Mucosa of descending colon (tissue), 3 donors: ENCODE measurements at places on chromosomes 2 and 18. TPM values are rescaled to one million over a fixed set of nuclear protein-coding genes. Genes with fewer than 3 reads are reported as not detected.
A peak's percentile ranks its signal among the peaks of the same experiment; 100 is the strongest.

DNA sequence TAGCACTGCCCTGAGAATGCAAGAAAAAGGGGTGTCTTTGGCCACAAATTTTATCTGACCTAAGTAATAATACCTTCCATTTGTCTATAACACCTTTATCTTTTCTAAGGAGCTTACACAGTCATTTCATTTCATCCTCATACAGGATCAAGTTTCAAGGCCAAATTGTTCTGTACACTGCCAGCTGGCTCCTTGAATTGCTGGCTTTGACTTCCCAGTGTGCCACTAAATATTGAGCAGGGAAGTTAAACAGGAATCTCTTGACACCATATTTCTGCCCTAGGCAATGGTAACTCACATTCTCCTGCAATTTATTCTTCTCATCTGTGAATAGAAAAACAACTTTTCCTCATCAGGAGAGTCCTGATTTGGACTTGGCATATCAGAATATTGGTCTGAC, 195.1 kb upstream of the LRP1B start:
- DNase-seq: no peak

The SOX11 gene
- total RNA-seq: 0.12 TPM

GRCh38 chr2:45739796-45740485, 88.5 kb downstream of the PRKCE start:
- no peak for DNase-seq

The ABCB11 gene
- total RNA-seq: 21.7 TPM

DNA sequence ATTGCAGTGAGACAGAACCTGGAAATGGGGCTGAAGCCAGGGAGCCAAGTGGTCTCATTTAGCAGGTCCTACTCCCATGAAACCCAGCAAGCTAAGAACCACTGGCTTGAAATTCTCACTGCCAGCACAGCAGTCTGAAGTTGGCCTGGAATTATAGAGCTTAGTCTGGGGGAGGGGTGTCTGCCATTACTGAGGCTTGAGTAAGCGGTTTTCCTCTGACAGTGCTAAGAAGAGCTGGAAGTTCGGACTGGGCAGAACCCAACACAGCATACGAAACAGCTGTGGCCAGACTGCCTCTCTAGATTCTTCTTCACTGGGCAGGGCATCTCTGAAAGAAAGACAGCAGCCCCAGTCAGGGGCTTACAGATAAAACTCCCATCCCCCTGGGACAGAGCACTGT, 305.7 kb upstream of the SETBP1 start:
- no peak for DNase-seq

GRCh38 chr2:3476321-3476984, 42.9 kb downstream of the ADI1 start:
- peak; percentile 10 for DNase-seq

DNA sequence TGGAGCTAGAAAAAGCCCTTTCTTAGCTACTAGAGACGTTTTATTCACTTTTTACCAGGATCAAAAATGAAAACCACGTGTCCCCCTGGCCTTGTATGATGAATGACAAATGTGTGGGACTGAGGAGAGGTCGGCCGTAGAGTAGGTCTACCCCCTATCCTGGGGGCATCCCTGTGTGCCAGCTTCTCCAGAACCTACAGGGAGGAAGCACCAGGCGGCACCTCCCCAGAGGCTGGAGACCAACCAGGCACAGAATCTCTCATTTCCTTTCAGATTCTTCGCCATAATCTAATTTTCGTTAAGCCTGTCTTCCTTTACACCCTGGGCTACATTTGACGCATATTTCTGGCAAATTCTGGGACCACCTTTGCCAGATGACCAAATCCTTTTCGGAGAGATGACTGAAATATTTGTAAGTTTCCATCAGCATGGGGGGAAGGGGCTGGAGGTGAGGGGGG, 15.9 kb downstream of the TWIST2 start:
- DNase-seq: no peak

The GLB1L gene
- total RNA-seq: 10.8 TPM

DNA sequence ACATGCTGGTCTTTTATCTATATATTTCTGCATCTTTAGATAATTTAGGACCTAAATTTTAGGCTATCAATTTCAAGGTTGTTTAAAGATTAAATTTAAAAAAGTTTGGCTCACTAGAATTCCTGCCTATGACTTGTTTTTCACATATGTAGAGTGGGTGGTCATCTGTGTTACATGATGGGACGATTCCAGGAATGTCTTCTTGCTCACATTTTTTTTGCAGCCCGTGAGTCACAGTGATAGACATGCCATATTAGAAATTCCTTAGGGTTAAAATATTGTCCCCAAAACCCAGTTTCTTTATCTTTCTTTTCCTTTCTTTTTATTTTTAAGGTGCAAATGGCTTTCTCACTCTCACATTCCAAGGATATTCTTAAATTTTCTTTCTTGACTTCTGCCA, 652.0 kb downstream of the PLCL1 start:
- DNase-seq: no peak

GRCh38 chr18:11289248-11289647, 139.9 kb upstream of the PIEZO2 start:
- no peak for DNase-seq

The MAPRE3 gene
- total RNA-seq: 36.1 TPM

- DNase-seq: peak; percentile 34
Measured at GRCh38 chr2:70425682-70426301, 123.9 kb upstream of the FAM136A start.

DNA sequence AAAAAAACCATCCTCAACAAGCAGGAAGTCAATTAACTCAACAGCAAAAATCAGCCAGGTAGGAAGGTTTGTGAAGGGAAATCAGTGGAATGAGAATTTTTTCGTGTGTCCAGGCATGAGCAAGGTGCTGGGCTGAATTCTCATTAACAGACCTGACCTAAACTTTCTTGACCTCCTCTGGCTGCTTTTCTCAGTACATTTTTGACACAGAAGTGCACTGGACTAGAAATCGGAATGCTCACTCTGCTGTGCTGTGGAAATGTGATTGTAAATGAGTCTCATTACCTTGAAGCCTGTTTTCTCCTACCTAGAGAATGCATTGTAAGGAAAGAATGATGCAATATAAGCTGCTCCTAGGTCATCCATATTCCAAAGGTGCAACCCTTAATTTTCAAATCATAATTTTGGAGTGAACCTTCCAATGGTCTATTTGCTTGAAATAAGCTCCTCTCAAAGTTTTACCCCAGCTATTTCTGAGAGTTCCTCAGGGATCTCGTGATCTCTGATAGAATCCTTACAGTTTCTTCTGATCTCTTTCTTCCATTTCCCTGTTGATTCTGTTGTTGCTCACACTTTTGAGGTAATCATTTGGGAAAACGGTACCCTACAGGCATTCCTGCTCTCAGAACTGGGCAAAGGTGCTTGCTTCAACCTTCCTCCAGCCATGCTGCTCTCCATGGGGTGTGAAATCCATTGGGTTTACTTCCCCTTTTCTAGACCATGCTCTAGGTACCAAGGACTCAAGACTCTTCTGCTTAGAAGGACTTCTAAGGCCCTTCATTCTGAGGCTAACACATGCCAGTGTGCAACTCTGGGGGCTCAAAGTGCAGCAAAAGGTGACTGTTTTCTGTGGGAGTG, 104.9 kb upstream of the ITPRID2 start:
- no peak for DNase-seq

DNA sequence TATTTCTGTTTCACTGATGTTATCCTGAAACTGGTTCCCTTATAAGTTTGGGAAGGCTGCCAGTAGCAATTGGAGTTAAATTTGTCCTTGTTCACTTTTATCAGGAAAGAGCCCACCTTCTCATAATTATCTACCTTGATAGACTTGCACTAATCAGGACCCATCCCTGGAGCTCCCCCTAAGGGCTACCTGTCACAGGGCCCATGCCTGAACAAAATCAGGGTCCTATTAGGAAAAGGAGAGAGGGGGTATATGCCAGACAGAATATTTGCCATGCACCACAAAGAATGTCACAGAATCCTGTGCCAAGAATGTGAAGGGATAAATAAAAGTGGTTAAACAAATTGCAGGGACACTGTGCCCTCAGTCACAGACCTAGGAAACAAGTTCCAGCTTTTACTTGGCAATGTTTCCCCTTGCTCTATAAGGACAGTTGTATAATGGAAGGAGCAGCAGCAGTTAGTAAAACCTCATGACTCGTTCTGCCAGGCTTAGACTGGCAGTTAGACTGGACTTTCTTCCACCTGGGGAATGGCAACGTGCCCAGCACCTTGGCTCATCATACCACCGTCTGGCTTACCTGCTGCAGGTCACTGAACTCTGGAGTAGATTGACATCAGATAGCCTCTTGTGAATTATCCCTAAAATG, 32.3 kb upstream of the VWC2L start:
- no peak for DNase-seq

- no peak for DNase-seq
Measured at GRCh38 chr2:173741759-173742158, 223.4 kb downstream of the SP3 start.
